Stimulated activated CD4-positive, alpha-beta T cell treated with anti-CD3 and anti-CD28 coated beads, Interleukin-15, amount 100 ng/mL, for 48 hours (primary cell): ENCODE measurements at places on chromosomes 5 and 9.

DNA sequence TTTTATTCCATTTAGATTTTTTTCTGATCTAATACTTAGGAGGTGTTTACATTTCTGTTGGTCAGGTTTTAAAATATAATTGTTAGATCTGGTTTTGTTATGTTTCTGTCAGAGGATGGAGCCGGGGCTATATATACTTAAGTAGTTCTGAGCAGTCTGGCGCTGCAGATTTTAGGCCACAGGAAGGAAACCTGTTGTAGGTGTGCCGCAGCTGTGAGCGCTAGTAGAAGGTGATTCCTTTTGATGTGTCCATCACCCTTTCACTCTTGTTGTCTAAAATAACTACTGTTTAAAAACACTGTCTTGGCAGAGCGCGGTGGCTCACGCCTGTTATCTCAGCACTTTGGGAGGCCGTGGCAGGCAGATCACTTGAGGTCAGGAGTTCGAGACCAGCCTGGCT lies 17.0 kb downstream of the ZBTB34 start:
- DNase-seq = no peak

DNA sequence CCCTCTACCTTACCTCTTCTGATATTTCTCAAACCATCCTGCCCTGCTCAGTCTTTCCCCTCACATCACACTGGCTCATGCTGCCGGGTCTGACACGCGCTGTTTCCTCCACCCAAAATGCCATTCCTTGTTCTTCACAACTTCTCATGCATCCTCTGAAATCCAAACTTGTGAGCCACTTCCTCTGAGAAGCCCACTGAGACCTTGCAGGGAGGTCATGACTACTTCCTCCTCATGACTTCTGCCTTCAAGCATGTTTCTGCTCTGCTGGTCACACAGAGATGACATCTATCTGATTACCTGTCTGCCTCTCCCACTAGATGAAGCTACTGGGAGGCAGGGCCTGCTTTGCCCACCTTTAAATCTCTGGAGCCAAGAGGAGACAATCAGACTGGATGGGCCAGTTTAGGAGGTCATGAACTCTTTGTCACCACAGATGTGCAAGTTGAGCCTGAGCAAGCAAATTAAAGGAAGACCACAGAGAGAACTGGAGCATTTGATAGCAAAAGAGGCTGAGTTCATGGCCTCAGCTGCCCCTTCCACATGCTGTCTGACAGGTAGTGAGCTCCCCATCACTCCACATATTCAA lies 119.8 kb upstream of the TBC1D2 start:
- no peak for DNase-seq

DNA sequence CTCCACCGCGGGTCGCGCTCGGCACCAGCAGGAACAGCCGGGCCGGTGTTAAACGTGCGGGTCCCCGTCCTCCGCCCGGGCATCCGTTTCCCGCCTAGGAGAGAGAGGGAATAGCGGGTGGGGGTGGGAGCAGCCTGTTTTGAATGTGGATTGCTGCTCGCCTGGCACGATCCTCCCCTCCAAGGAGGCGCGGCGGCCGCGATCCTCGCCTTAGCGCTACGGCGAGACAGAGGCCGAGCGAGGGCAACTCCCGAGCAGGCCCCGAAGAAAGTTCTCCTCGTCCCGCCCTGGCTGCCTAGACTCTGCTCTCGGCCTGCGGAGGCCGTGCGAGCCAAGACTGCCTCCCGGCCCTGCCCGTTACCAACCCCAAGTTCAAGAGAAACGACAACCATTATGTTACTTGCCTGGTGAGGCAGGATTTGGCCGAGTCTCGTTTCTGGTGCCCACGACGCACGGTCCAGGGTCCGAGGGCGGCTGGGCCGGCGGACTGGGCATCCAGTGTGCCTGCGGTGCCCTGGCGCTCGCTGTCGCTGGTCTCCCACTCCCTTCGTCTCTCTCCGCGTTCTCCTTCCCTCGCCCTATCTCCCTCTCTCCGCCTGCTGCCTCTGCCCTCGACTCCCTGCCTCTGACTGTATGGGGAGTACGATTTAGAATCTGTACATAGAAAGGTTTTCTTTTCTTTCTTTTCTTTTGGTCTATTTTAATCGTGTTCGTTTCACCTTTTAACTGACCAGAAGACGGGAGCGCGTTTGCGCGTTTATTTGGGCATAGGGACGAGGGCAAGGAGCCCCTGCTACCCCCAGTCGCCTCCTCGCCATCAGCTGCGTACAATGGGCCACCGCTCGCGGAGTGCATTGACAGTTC lies 724 bp downstream of the NR2F1-AS1 start:
- no peak for DNase-seq

- DNase-seq = no peak
Observed at GRCh38 chr5:180472269-180472668, 21.9 kb upstream of the CNOT6 start.

- peak; percentile 18 for DNase-seq
Observed at GRCh38 chr9:35605351-35606137, 482 bp downstream of the TESK1 start.

DNA sequence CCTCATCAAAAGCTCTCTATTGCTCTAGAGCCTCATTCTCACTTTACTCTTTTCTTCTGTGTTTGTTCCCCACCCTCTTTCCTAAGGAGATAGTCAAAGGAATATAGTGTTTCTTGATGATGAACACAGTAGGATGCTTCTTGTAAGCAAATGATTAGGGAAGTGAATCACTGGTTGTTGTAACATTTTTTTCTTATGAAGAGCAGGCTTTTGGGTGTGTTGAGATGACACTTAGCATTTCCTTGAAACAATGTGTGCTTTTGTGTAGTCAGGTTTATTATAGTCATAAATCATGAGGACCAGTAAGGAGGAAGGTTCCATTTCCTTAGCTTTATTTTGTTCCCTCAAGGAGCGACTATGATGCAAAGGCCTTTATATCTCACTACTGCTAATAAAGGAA lies 1991.3 kb upstream of the C9orf72 start:
- DNase-seq = no peak

DNA sequence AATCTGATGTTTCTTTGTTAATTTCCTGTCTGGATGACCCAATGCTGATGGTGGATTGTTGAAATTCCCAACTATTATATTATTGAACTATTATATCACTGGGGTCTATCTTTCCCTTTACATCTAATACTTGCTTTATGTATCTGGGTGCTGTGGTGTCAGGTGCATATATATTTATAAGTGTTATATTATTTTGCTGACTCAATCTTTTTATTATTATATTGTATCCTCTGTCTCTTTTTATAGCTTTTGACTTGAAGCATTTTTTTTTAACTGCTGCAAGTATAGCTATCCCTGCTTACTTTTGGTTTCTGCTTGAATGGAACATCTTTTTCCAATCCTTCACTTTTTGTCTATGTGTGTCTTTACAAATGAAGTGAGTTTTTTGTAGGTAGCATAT lies 255.9 kb downstream of the RAB3C start:
- no peak for DNase-seq

DNA sequence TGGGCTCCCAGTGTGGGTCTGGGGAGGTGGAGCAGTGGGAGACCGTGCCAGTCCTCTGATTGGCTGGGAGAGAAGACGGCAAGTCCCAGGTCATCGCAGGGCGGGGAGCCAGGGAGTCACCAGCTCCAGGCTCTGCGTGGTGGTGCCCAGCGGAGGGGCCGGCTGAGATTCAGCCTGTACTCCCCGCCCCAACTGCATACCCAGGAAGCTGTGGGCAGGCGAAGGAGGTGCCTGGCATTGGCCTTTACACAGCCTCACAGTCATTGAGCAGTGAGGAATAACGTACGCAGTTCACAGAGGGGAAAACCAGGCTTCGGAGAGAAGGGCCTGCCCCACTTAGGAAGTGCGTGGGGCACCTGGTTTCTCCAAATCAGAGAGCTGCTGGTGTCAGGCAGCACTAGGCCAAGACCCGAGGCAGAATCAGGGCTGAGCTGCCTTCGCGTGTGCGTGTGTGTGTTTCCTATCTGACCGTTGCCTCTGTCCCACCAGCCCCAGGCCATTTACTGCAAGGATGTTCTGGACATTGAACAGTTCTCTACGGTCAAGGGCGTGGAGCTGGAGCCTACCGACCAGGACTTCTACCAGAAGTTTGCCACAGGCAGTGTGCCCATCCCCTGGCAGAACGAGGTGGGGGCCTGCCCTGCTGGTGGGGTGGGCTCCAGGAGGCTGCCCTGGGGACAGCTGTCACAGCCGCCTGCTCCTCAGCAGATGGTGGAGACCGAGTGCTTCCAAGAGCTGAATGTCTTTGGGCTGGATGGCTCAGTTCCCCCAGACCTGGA lies 6.2 kb upstream of the PRR7 start:
- peak; percentile 32 for DNase-seq

- no peak for DNase-seq
Observed at GRCh38 chr9:17528859-17529258, 50.0 kb upstream of the SH3GL2 start.

DNA sequence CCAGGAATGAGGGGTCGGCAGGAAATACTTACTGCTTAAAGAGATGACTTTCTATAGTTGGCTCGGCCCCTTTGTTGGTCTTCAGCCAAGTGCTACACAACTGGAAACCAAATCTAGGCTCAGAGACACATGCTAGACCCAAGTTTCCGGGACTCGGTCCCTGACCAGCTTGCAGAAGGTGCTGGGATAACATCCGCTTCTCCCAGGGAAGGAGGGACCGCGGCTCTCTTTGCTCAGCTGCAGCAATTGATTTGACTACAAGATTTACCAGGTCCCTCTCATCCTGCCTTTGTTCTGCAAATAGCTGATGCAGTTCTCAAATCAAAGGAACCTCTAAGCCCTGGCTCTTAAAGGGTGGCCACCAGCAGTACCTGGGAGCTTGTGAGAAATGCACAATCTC lies 314.7 kb downstream of the MLLT3 start:
- no peak for DNase-seq

- DNase-seq = peak; percentile 10
Observed at GRCh38 chr9:37840560-37841194, 40.1 kb downstream of the DCAF10 start.

- DNase-seq = no peak
Observed at GRCh38 chr5:159975462-159976019, 33.4 kb upstream of the TTC1 start.

DNA sequence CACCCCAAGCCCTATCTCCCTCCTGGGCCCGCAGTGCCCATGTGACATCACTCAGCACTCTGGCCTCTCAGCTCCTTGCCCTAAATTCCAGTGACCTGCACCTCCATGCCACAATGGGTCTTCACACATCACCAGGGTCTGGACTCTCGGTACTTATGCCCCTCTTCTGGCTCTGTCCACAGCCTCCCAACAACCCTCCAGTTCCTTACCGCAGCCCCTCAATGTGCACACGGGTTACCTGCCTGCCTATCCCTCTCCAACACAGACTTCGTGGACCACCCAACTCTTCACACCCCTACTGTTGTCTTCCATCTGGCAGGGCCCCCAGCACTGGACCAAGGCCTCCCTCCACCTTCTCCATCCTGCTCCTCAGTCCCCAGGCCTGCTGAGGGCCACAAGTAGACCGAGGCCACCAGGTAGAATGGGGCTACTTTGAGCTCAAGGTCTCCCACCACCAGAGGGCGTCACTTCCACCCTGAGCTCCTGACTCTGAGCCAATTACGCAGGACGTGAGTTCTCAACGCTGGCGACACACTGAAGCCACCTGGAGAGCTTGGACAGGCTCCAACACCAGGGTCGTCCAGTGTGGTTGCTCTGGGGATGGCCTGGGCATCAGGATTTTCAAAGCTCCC lies 172.1 kb downstream of the GABBR2 start:
- DNase-seq = peak; percentile 11

GRCh38 chr5:9713959-9714586 lies 83.9 kb upstream of the TAS2R1 start:
- DNase-seq = no peak

- DNase-seq = no peak
Observed at GRCh38 chr9:126631254-126631653, 17.5 kb downstream of the LMX1B start.

DNA sequence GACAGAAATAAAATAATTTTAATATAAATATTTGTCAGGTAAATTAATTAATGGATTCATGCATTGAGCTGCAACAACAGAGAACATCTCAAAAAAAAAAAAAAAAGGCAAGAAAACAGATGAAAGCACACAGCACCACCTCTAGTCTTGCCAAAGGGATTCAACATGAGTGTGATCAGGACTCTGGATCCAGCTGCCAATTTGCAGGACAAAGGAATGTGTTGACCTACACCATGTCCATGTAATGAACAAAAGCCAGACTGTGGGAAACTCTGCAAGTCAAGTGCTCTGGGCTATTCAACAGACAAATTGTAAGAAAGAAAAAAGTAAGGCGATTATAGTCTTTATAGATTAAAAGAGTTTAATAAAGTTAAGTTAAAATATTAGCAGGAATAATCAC lies 769.3 kb downstream of the TLR4 start:
- DNase-seq = no peak

DNA sequence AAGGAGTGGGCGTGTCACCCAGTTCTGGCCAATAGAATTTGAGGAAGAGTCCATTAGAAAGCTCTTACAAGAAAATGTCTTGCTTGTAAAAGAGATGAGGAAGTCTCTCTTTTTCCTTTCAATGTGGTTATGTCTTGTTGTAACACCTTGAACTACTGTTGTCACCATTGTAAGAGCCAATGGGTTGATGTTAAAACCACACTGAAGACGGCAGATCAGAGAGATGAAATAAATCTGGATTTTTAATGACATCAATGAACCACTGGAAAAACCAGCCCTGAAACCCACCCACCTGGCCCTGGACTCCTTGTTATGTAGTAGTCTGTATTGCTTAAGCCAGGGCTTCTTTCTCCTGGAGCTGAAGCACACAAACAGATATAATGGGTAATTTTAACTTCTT lies 83.8 kb upstream of the ERCC6L2 start:
- DNase-seq = no peak

DNA sequence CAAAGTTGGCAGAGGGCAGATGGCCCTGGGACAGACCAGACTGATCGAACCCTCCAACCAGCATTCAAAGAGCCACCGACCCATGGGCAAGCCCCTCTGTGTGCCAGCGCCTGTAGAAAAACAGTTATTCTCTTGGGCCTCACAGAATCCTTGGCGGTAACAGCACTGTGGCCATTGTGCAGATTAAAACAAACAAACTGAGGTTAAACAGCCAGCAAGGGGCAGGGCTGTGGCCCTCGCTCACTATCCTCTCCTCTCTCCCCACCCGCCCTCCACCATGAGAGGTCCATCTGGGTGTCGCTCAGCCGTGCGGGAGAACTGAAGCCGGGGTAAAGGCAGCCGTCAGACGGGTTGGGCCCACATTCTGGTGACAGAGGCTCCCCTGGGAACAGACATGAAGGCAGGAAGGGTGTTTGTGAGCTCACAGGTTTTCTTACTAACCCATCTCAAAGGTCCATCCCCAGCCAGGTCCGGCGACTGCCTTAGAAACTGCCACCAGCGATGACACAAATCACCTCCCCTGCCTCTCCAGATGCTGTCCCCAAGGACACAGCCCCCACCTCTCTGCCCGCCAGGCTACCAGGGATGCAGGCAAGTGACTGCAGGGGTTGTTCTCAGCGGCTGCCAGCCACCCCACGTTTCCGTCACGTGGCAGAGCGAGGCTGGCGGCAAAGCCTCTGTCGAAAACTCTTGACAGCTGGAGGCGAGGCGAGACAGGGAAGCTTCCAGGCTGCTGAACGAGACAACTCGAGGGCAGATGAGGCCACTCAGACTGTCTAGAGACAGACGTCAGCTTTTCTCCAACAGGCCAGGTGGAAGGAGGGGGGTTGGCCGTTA lies 75.8 kb upstream of the SARDH start:
- no peak for DNase-seq

GRCh38 chr5:126659805-126660482 lies 59.2 kb downstream of the PHAX start:
- DNase-seq = no peak

- DNase-seq = no peak
Observed at GRCh38 chr9:124452326-124452725, 2.1 kb downstream of the ADGRD2 start.

- DNase-seq = no peak
Observed at GRCh38 chr9:20623021-20623747, 885 bp upstream of the MLLT3 start.

- no peak for DNase-seq
Observed at GRCh38 chr5:127876384-127876783, 173.2 kb downstream of the CCDC192 start.

GRCh38 chr5:31866166-31866565 lies 227.2 kb downstream of the PDZD2 start:
- no peak for DNase-seq
